ENCODE measurements at places on chromosomes 1 and 21.
A peak's percentile ranks its signal among the peaks of the same experiment; 100 is the strongest.

GRCh38 chr1:204455063-204455830 is 39.4 kb downstream of the PIK3C2B start:
- DNase-seq, result no peak

- no peak for DNase-seq
Observed at GRCh38 chr1:40817791-40818263, 34.2 kb downstream of the KCNQ4 start.

DNA sequence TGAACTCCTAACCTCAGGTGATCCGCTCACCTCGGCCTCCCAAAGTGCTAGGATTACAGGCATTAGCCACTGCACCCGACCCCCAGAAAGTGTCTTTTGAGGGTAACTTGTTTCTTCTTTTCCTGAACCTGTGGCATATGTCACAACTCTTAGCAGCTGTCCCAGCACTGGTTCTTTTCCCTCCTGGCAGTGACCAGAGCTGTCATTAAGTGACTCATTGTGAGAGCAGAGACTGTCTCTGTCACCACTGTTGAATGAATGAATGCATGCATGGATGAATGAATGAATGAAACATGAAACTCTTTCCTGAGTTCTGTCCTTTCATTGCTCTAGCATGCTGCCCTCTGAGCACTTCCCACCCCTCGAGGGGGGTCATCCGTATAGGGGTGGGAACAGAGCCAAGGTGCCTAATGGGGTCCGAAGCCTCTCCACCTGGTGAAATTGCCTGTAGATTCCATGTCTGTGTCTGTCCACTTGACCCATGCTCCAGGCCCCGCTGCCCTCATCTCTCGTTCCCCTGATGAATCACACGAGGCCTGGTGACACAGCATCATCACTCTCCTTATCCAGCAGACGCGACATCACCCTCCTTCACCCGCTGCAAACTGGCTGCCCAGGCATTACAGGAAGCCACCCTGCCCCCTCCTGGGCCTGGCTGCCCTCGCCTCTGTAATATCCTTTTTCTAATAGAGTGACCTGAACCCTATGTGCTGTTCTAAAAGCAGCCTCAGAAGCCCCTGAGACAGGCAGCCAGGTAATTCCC is 75.0 kb downstream of the IGSF21 start:
- DNase-seq, result peak; percentile 86

GRCh38 chr1:151251656-151252470 is 2.7 kb upstream of the PSMD4 start:
- peak; percentile 84 for DNase-seq

All from SHP77 treated with DMSO at 0.1 percent for 48 hours (cell line).